ENCODE measurements at places on chromosomes 6 and 20.

DNA sequence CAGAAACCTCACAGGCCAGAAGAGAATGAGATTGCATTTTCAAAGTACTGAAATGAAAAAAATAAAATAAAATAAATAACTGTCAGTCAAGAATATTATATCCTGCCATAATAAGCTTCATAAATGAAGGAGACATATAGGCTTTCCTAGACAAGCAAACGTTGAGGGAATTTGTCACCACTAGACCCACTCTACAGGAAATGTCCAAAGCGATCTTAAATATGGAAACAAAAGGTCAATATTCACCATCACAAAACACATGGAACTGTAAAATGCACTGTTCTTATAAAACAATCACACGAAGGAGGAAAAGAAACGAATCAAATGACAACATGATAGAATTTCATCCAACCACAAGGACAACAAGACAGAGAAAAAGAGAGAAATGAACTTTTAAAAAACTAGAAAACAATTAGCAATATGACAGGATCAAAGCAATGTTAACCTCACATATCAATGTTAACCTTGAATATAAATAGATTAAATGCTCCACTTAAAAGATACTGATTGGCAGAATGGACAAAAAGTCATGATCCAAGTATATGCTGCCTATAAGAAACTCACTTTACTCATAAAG, 218.7 kb upstream of the TAB2 start:
- no peak for DNase-seq

DNA sequence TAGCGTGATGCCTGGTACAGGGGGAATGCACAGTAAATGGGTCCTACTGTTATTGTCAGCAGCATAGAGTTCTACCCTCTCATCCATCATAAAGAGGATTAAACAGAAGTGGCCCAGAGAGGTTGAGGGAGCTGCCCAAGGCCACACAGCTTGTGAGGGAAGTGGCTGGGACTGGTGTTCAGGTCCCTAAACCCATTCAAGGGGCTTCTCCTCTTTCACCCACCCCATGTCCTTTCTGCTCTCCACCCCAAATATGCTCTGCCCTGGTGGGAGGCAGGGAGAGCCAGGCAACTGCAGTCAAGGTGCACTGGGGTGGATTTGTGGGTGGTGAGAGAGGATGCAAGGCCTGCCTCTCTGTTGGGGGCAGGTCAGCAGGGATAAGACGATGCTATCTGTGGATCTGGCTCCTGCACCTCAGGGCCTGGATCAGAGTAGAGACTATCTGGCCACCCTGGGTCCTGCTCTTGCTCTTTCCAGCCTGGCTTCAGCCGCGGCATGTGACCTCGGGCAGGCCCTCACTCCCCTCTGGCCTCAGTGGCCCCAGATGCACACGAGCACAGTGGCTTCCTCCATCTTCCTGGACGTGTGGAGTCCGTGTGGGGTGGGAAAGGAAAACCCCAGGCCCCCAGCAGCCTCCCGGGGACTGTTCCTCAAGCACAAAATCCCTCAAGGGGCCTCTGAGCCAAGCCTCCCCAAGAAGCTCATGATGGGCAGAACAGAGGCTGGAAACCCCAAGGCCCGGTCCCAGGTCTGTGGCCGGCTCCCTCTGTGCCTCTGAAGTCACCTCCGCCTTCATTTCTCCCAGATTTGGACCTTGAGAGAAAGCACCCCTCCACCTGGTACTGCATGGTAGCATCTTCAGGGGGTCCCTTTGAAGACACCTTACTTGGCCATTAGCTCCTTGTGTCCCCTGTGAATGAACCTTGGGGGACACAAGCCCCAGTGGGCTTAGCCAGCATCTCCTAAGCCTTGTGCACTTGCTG, 3.4 kb upstream of the BPIFB6 start:
- no peak for DNase-seq

- no peak for DNase-seq
Observed at GRCh38 chr6:113597231-113597583, 259.9 kb upstream of the MARCKS start.

GRCh38 chr6:152952045-152952444, 30.8 kb downstream of the FBXO5 start:
- no peak for DNase-seq

GRCh38 chr20:5785146-5785545, 34.9 kb downstream of the SHLD1 start:
- no peak for DNase-seq

- no peak for DNase-seq
Observed at GRCh38 chr6:43395776-43396175, 26.3 kb upstream of the ZNF318 start.

DNA sequence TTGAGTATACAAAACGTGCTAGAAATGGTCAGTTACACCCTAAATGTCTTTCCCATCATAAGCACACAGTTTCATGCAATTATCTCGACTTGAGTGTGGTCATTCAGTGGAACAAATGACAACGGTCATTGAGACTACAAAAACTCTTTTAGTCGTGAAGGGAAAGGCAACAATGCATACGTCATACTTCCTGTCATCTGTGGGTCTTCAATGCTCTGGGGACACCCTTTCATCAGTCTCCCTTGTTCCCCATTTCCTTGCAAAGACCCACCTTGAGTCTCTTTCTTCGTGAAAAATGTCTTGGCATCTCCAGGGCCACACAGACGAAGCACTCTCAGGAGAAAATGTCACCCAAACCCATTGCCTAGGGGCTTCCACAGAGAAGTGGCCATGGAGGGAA, 238.5 kb downstream of the GMPR start:
- no peak for DNase-seq

- peak; percentile 49 for DNase-seq
Observed at GRCh38 chr6:551405-551804, 105.5 kb downstream of the HUS1B start.

DNA sequence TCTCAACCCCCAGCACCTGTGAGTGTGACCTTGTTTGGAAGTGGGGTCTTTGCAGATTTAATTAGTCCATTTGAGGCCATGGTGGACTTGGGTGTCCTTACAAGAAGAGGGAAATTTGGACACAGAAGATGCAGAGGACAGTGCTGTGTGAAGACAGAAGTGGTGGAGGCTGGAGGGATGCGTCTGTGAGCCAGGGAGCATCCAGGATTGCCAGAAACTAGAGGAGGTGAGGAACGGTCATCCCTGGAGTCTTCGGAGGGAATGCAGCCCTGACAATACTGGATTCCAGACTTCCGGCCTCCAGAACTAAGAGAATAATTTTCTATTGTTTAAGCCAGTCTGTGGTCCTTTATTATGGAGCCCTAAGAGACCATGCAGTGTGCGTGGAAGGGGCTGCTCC, 22.9 kb upstream of the NPBWR2 start:
- DNase-seq, result no peak

DNA sequence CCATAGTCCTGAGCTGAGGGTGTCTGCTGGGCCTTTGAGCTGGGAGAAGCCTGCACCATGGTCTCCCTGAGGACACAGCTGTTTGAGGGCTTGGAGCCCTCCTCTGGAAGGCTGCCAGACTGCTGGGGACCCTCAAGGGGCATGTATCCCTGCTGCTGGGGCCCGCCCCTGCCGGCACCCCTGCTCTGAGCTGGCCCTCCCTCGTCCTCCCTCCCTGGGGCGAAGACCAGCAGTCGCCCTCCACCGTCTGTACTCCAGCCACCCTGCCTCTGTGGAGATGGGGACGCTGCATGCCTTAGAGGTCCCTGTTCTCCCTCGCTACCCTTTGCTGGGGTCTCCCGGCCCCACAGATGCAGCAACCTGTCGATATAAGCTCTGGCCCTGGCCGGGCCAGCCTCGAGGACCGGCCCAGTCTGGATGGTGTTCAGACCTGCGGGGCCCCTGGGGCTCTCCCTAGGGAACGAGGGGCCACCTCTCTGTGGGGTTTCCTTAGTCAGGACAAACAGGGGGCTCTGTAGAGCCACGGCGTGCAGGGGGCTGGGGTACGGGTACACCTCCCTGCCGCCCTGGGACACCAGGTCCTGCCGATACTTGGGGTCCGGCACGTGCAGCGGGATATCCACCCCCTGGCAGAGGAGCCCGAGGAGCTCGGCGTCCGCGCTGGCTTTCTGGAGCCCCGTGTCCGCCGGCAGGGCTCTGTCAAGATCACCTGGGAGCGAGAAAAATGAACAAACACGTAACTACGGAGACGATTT, 11.0 kb downstream of the DACT2 start:
- DNase-seq, result no peak

DNA sequence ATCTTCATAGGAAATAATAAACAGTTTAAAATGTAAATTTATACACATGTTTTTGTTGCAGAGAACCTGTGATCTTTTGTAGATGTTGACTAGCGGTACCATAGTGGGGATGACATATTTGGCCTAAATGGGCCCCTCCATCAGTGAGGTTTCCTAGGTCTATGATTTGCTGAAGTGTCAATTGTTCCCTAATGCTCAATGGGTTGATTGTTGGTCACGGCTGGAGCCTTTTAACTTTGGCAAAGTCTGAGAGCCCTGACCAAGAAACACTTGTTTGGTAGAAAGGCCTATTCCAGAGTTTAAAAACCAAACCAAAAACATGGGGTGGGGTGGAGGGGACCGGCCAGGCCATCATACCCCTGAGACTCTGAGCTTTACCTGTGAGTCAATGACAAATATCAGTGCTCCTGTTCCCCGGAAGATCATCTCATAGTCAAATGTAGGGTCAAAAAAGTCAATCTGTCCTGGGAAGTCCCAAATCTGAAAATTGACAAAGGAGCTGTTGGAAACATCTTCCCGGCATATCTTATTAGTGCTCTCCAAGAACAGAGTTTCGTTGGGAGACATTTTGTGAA, 25.1 kb downstream of the RRAGD start:
- DNase-seq, result no peak

- DNase-seq, result no peak
Observed at GRCh38 chr20:20273286-20273685, 94.6 kb upstream of the INSM1 start.

GRCh38 chr6:56572788-56573471, 69.8 kb downstream of the DST start:
- DNase-seq, result no peak

DNA sequence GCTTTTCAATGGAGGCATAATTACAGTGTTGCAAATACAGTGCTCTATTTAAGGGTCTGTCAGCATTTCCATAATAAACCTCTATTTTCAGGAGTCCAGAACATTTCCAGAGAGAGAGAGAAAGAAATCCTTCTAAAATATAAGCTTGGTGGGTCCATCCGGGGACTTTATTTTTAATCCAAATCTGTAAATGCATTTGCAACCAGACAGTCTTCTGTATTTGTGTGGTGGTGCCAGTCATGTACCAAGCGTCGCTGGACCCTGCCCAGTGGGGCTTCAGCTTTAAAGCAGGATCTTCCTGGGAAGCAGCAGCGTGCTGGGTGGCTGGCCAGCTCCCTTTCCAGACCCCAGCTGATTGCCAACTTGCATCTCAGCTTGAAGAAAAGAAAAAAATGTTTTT, 256.5 kb upstream of the SUPT3H start:
- no peak for DNase-seq

- no peak for DNase-seq
Observed at GRCh38 chr6:76221525-76221924, 149.1 kb upstream of the IMPG1 start.

- DNase-seq, result no peak
Observed at GRCh38 chr6:63465750-63466149, 106.5 kb upstream of the LOC128125822 start.

GRCh38 chr6:44064089-44064947, 62.9 kb downstream of the MRPL14 start:
- peak; percentile 46 for DNase-seq

- no peak for DNase-seq
Observed at GRCh38 chr20:53900380-53900999, 169.9 kb downstream of the BCAS1 start.

DNA sequence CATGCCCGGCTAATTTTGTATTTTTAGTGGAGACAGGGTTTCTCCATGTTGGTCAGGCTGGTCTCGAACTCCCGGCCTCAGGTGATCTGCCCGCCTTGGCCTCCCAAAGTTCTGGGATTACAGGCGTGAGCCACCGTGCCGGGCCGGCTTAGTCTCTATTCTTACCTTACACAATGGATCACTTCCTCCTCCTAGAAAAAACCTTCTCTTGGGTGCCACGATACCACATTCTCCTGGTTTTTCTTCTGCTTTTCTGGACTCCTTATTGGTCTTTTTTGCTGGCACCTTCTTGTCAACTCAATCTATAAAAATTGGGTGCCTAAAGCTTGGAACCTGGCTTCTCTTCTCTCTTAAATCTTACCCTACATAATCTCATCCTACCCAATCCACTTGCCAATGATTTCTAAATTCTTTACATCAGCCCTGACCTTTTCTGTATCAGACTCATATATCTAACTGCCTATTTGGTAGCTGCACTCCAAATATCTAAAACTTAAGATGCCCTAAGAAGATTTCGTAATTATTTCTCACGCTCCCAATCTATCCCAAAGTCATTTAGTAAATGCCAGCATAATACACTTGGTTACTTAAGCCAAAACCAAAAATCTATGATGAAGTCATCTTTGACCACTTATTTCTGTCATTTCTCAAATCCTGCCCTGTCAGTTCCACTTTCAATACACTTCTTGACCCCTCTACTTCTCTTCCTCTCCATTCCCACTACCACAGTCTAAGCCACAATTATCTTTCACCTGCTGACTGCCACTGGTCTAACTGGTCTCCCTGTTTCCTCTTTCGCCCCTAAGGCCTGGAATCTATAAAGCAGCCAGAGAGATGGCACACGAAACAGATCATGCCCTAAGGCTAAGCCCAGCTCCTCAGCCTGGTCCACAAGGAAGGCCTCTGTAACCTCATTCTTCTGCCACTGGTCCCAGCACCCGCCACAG, 43.2 kb downstream of the ELMO2 start:
- DNase-seq, result no peak

GRCh38 chr20:59903621-59904020, 29.8 kb downstream of the SYCP2 start:
- DNase-seq, result no peak

GRCh38 chr6:124197148-124197547, 393.5 kb downstream of the NKAIN2 start:
- DNase-seq, result no peak

GRCh38 chr20:51487565-51488268, 54.8 kb downstream of the NFATC2 start:
- no peak for DNase-seq
